ENCODE measurements at places on chromosomes 2 and 18. TPM values are rescaled to one million over a fixed set of nuclear protein-coding genes. Genes with fewer than 3 reads are reported as not detected.

The PRKAG3 gene
- not detected for total RNA-seq

The CYRIA gene
- total RNA-seq = 1.00 TPM

The RBMS1 gene
- total RNA-seq = 79.2 TPM

The PLGLB2 gene
- total RNA-seq = not detected

The HOXD13 gene
- 0.06 TPM for total RNA-seq

The NABP1 gene
- 73.8 TPM for total RNA-seq

The CELF4 gene
- not detected for total RNA-seq

The NOSTRIN gene
- total RNA-seq = not detected

The OSBPL6 gene
- 0.03 TPM for total RNA-seq

- DNase-seq = no peak
Measured at GRCh38 chr2:181578829-181579228, 78.1 kb downstream of the CERKL start.

DNA sequence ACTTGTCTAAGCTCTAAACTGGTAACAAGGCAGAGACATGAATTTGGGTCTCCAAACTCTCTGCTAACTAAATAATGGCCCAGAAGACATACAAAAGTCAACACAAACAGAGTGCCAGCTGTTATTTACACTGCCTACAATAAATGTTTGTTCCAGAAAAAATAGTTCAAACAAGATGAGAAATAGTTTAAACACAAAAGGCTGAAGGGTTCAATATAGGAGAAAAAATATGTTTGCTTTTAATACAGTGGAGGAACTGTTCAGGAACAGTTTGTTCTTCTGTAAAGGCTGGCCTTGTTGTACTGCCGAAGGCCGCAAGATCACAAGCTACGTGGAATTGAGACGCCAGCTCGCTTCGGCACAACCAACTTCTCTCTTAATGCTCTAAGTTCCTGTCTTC lies 74.6 kb downstream of the AFF3 start:
- DNase-seq = no peak

DNA sequence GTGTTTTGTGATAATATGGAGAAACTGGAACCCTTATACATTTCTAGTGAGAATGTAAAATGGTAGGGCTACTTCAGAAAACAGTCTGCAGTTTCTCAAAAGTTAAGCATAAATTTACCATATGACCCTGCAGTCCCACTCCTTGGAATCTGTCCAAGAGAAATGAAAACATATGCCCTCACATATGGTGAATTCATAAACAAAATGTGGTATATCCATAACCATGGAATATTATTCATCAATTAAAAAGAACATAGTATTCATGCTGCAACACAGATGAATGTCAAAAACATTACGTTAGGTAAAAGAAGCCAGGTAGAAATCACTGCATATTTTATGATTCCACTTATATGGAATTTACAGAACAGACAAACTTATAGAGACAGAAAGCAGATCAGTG lies 11.8 kb downstream of the ROCK2 start:
- DNase-seq = no peak

DNA sequence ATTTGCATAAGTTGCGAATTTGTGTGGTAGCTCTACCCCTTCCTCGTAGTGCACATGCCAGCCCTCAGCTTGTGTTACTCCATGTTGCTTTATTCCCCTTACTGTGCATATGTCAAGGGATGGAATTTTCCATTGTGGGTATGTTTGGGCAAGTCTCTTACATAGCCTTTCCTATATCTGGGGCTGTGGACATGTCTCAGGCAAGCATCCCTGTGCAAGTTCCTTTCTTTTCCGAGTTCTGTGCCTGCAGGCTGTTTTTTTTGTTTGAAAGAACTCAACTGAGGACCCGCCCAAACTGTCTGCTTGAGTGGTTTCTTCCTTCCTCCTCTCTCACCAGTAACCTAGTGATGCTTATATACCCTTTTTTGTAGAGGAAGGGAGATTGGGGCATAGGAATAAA lies 1739.1 kb upstream of the PIK3C3 start:
- no peak for DNase-seq

GRCh38 chr2:234409590-234409989 lies 87.3 kb downstream of the ARL4C start:
- no peak for DNase-seq

- DNase-seq = no peak
Measured at GRCh38 chr2:62524293-62524941, 18.4 kb upstream of the TMEM17 start.

GRCh38 chr2:134425724-134426496 lies 172.0 kb downstream of the MGAT5 start:
- no peak for DNase-seq

- no peak for DNase-seq
Measured at GRCh38 chr2:30686669-30687068, 120.6 kb downstream of the CAPN13 start.

DNA sequence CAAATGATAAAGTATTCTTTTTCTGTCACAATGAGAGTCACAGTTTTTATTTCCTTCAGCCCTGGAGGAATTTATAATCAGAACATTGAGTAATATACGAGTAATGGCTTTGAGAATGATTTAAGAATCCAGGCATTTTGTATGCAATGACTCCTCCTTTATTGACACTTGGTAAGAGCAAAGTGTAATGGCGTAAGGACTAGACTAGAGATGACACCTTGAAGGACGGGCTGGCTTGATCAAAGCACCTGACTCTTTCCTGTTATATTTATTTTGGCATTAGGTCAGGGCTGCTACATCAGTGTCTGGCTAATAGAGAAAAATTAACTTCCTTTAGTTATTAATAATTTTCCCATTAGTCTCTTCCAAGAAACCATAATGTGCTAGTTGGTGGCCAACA lies 482.4 kb upstream of the GCFC2 start:
- DNase-seq = no peak

GRCh38 chr2:166373105-166373504 lies 2.6 kb downstream of the SCN9A start:
- no peak for DNase-seq

- no peak for DNase-seq
Measured at GRCh38 chr2:109427661-109428091, 186.1 kb downstream of the SEPTIN10 start.

GRCh38 chr2:201470821-201471731 lies 19.5 kb downstream of the STRADB start:
- no peak for DNase-seq

DNA sequence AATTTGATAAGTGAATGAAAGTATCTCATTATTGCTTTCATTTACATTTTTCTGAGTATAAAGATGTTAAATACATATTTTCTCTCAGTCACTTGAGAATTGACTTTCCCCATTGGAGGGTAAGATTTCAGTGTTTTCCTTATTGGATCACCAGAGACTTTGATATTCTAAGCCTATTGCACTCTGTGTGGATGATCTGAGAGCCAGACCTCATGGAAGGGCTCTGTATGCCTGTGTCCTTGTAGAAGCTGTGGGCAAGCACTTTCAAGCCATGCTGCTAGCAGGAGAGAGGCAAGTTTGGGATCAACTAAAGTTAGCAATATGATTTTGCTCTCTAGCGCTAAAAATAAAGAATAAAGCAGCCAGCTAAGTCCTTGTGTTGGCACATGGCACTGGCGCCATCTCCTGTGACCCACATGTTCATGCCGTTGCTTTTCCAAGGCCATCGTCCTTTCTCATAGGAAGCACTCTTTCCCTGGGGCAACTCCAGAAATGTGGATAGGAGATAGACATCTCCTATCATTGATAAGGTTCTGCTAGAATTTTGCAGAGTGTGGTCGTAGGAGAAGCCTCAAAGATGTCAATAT lies 72.6 kb downstream of the AOX1 start:
- DNase-seq = no peak

DNA sequence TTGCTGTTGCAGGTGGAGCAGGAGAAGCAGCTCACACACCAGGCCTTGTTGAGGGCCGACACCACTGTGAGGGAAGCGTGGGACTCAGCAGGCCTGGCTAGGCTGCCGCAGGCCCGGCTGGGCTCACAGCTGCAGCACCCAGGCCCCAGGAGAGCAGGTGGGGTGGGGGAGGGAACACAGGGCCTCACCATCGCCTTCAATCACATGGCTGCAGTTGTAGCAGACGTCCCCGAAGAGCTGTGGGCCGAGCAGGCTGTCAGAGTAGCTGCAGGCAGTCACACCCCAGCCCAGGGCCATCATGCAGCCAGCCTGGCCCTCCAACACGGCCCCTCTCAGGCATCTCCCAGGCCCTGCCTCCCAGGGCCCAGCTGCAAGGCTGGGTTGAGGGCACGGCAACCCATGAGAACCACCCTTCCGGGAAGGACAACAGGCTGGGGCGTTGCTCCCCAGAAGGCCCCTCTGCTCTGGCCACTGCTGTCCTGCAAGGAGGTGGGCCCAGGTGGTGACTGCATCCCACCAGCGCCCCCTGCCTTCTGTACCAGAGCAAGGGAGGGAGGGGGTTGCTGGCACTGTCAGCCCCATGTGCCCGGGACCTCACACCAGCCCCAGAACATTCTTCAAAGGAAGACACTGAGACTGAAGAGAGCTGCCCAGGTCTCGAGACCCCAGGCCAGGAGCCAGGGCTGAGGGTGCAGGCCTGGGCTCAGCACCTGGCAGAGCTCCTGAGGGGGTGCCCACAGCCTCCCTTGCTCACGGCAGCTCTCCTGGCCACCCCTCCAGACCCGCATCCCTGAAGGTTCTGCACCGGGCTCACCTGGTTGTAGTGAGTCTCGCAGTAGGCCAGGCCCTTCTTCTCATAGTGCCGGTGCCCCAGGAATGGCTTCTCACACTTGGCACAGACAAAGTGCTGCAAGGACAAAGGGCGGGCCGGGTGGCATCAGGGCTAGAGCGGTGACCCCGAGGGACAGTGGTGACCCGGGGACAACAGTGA lies 5.6 kb upstream of the GPR17 start:
- no peak for DNase-seq

DNA sequence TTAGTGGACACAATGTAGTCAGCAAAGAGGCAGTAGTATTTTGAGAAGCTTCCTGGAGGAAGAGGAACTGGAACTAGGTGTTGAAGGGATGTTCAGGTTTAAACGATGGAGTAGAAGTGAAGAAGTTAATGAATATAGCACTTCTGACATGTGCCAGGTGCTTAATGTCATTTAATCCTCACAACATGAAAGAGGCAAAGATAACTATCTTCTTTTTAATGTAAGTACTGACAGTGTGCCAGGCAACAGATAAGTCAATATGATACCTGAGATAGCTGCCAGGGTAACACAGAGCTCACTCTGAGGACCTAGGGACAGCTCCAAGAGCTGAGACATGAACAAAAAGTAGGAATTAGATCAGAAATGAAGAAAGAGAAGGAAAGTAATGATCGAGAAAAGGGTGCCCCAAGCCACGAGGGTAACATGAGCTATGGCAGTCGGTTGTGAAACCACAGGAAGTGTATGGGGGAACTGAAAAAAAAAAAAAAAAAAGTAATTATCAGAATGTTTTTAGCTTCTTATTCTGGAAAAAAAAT lies 140.7 kb downstream of the RNF144A start:
- no peak for DNase-seq

- DNase-seq = no peak
Measured at GRCh38 chr2:84749442-84749841, 131.4 kb downstream of the TRABD2A start.

DNA sequence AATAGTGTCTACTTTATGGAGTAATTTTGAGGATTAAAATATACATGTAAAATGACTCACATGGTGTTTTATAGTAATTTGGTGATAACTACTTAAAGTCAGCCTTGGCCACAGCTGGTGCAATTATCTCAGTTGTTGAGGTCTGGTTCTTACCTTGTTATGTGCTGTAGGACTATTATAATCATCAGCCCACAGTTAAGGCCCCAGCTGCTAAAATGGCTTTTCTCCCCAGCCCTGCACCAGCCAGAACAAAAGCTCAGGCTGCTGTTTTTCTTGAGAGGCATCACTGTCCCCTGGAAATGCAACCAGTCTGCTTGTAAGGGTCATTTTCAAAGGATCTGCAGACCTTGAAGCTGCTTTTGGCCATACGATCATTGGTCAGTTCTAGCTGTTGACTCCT lies 283.3 kb upstream of the THUMPD2 start:
- DNase-seq = no peak

DNA sequence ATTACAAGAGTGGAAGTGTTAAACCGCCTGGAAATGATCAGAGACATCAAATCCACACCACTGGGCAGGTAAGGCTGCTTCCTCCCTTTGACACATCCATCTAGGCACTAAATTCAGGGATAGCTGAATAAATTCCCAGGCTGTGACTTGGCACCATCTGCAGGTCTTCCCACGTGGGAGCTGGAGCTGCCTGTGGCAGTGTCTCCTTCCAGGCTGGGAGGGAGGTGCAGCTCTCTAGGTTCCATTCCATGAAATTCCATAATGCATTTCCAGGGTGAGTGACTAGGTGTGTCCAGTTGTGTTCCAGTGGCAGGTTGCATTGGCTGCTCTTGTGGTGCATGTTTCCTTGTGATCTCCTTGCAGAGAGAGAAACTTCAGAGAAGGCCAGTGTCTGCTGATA lies 188.9 kb upstream of the CXCR4 start:
- DNase-seq = no peak

DNA sequence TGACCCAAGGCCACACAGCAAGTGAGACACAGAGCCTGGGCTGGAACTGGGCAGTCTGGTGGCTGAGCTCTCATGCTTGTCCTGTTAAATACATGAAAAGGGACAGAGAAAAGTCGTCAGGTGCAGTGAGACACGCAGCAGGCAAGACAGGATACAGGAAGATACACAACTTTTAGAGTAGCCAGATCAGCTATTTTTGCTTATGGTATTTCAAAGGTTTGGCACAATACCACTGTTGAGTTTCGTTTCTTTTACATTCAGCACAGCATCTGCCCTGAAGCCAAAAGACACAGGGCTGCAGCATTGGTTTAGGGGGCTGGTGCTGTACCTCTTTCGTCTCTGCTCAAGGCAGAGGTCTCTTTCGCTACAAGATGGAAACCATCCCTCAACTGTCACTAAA lies 14.0 kb downstream of the FHL2 start:
- no peak for DNase-seq

GRCh38 chr2:168912901-168913369 lies 11.8 kb downstream of the G6PC2 start:
- DNase-seq = no peak

DNA sequence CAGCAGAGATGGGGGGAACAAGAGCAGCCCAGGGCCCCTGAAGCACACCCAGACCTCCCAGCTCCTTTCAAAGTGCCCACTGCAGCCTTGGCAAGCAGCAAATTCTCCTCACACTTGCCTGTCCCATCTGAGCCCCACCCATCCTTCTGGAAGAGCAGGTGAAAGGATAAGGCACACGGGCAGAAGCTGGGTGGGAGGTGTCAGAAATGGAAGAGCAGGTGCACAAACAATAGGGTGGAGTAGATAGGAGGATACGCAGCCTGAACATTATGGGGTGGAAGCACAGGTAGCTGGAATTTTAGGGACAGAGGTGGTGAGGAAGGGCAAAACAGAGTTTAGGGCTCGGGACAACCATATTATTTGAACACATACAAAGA lies 69.2 kb downstream of the TNS1 start:
- no peak for DNase-seq

DNA sequence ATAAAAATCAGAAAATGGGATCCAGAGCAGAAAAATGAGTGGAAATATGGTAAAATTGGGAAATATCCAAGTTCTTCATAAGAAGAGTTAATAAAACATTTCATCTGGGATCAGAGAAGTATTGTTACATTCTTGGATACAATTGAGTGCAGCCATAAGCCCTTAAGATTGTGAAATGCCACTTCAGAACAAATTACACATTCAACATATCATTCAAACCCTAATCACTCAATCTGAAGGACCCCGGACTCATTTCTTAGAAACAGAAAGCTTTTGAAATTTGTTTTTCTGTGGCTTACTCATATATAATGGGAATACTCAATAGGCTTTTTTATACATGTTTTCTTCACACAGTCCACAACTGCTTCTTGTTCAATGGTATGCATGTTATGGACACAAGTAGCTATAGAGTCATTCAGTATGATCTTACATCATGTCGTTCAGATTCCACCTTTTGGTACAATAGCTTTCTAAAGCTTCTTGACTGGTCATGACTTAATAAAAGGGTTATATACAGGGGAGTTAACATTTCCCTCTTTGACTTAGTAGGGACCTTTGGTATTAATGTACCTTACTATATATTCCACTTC lies 39.9 kb downstream of the SCN7A start:
- DNase-seq = no peak

Measured in SJSA1 (cell line).